ENCODE measurements at places on chromosomes 1 and 21.

- DNase-seq = no peak
Observed at GRCh38 chr1:21665711-21666575, 3.2 kb downstream of the RAP1GAP start.

GRCh38 chr1:39779137-39779536 is 8.0 kb upstream of the OXCT2 start:
- DNase-seq = no peak

GRCh38 chr1:15908597-15908996 is 61.1 kb downstream of the SPEN start:
- DNase-seq = no peak

- no peak for DNase-seq
Observed at GRCh38 chr1:187374742-187375141, 546.0 kb downstream of the PLA2G4A start.
